ENCODE measurements at places on chromosomes 12 and 14.

DNA sequence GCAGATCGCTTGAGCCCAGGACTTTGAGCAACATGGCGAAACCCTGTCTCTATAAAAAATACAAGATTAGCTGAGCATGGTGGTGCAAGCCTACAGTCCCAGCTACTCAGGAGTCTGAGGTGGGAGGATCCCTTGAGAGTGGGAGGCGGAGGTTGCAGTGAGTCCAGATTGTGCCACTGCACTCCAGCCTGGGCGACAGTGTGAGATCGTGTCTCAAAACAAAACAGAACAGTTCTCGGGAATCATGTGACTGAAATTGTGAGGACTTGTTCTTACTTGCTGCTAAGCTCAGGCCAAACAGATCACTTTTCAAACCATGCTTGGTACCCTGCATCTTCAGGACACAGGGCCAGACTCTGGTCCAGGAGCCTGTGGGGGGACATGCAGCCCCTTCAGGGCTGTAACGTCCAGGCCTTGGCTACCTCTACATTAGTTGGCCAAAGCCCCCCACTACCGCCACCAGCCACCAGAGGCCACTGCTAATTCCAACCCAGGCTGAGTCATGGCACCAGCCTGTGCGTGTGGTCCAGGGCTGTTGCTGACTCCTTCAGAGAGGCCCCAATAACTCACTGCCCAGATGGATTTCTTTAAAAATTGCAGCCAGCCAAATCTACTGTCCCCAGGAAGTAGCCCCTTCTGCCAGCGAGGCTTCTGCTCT, 33.4 kb upstream of the SYNDIG1L start:
- peak; percentile 55 for DNase-seq

GRCh38 chr12:127162902-127163301, 1104.1 kb upstream of the TMEM132C start:
- DNase-seq, result peak; percentile 77

- no peak for DNase-seq
These were observed 19.5 kb upstream of the GOLGA5 start for GRCh38 chr14:92774572-92774971.

GRCh38 chr14:96445844-96446710, 54.1 kb downstream of the AK7 start:
- no peak for DNase-seq

GRCh38 chr12:125210104-125210755, 145.0 kb downstream of the AACS start:
- DNase-seq, result no peak

GRCh38 chr14:54857830-54858269, 44.8 kb downstream of the GCH1 start:
- no peak for DNase-seq

GRCh38 chr14:85444635-85445034, 85.3 kb upstream of the FLRT2 start:
- DNase-seq, result peak; percentile 47

DNA sequence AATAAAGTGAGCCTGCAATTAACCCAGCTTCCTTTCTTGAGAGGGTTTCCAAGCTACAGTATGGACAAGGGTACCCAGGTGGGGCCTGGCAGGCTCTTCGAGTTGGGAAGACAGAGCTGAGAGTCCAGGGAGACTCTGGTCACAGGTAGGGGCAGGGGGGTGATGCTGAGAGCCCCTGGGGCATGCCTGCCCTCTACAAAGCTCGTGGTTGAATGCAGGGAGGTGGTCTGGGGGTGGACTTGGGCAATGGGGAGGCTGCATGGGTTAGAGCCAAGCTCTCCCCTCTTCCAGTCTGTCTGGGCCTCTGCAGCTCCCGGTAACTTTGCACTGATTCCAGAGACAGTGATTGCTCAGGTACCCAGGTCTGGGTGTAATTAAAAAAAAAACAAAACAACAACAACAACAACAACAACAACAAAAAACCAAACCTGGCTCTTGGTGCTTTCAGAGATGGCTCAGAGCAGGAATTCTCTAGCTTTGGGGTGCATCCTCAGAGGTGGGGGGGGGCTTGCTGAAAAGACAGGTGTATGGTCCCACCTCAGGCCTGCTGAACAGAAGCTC, 30.8 kb upstream of the PPP2R5C start:
- no peak for DNase-seq

- no peak for DNase-seq
These were observed 59.2 kb downstream of the EGLN3 start for GRCh38 chr14:33891700-33892099.

DNA sequence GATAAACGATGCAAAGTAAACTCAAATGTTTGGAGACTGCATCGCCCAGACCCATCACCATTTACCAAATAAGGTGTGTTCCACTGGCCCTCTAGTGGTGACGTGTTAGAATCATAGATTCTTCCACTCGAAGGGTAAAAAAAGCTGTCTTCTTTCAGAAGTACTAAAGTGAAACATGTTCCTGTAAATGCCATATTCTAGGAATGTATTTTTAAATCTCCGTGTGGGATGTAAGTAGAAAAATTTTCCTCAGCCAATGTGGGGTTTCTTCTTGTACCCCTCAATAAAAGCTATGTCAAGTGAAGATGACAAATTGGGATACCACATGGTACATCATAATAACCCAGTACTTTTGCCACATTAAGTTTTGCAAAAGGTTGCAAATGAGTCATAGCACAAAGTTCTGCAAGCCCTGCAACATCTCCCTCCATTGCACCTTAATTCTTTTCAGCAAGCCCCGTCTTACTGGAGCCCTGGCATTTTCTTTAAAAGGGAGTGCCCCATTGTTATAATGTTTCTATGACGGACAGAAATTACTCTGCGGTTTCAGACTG, 100.8 kb downstream of the CCER1 start:
- peak; percentile 50 for DNase-seq

- DNase-seq, result peak; percentile 57
These were observed 24.8 kb downstream of the IL26 start for GRCh38 chr12:68200854-68201253.

DNA sequence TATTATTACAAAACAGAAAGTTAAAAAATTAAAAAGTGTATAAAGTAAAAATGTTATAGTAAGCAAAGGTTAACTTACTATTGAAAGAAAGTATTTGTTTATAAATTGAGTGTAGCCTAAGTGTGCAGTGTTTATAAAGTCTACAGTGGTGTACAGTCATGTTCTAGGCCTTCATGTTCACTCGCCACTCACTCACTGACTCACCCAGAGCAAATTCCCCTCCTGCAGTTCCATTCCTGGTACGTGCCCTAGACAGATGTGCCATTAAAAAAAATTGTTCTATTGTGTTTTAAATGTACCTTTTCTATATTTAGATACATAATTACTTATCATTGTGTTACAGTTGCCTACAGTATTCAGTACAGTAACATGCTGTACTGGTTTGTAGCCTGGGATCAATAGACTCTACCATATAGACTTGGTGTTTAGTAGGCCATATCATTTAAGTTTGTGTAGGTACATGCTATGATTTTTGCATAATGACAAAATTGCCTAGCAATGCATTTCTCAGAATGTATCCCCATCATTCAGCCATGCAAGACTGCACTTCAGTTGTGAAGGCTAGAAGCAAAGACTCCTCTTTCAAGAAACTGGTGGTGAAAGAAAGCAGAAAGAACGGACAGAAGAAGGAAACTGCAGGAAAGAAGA, 100.6 kb downstream of the DACT1 start:
- DNase-seq, result peak; percentile 94

DNA sequence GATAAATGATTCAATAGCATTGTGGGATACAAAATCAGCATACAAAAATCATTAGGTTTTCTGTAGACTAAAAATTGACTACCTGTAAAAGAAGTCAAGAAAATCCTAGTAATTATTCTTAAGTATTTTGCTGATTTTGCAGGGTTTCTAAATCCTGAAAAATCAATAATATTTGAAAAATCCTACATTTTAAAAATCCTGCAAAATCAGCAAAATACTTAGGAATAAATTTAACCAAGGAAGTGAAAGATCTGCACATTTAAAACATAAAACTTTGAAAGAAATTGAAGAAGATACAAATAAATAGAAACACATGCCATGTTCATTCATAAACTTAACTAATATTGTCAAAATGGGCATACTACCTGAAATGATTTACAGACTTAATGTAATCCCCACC, 517.7 kb downstream of the RERGL start:
- no peak for DNase-seq

- no peak for DNase-seq
These were observed 52.1 kb downstream of the LRCOL1 start for GRCh38 chr12:132558042-132558856.

DNA sequence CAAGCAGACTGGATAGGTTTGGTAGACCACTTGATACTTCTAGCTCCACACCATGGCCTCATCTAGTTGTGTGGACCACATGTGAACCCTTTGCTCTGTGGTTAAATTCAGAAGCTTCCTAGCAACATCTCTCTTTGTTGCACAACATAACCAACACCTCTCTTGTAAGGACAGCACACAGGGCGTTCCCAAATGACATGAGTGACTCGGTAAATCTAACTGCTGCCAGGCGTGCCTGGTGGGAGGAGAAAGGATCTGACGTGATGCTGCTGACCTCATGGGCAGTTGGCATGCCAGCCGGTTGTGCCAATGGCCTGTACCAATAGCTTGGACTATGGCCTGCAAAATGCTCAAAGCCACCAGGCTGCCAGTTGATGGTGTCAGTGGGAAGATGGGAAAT, 93.8 kb downstream of the CPSF2 start:
- no peak for DNase-seq

- DNase-seq, result no peak
These were observed 1330.7 kb upstream of the TMEM132C start for GRCh38 chr12:126936181-126936851.

GRCh38 chr14:34857689-34858449, 17.3 kb downstream of the BAZ1A start:
- DNase-seq, result no peak

DNA sequence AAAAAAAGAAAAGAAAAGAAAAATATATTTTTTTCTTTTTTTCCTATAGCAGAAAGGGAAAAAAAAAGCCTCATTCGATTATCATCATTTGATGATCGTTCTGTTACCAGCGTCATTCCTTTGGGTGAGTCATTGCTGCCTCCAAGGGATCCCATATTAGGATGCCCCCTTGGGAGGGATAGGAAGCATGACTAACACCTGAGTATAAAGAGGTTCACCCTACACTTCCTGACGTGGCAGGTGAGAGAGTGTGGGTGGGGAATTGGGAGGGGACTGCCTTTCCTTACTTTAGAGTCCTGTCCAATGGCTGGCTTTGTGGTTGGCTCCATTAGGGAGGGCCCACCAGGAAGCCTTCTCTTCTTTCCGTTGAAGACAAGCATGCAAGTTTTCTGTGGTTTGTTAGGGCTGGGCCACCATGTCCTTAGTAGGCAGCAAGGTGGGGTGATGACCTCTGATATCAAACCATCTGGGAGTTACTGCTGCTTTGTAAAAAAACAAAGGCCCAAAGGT, 56.1 kb upstream of the FUT8 start:
- DNase-seq, result peak; percentile 95

DNA sequence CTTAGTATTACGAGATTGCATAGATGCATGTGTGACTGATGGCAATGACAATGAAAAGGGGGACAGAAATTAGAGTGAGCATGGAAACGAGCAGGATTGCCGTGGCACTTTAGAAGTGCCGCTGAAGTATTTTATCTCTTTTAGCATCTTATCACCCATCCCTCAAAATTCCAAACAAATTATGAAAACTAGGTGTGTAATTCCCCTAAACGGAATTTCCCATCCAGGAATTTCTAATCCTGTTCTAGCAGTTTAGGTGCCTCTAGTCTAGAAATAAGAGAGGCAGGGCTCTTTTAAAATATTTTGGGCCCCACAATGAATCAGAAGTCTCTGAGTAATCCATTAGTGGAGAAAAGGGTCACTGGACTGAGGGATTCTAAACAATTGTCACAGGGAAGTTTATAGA, 947 bp downstream of the TMEM52B start:
- DNase-seq, result peak; percentile 36

- DNase-seq, result no peak
These were observed 236.5 kb downstream of the DPF3 start for GRCh38 chr14:72657214-72657921.

DNA sequence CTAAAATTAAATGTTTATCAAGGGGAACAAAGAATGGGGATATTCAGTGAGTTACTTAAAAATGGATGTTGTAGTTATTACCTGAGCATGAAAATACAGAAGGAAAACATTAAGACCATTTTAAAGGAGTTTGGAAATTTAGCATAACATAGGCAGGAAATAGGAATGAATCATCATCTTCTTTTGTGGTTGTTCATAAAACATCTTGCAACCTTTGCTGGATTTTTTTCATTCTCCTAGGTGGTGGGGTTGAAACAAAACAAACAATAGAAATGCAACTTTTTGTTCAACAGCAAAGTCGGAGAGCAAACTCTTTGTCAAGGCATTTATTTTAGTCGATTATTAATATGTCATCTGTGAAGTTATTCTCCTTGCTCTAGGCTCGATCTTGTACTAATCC, 275.1 kb downstream of the IPO8 start:
- peak; percentile 40 for DNase-seq

- peak; percentile 33 for DNase-seq
These were observed 25.7 kb downstream of the SPTSSA start for GRCh38 chr14:34436118-34436905.

- DNase-seq, result peak; percentile 15
These were observed 30.3 kb downstream of the DEGS2 start for GRCh38 chr14:100129161-100129589.

DNA sequence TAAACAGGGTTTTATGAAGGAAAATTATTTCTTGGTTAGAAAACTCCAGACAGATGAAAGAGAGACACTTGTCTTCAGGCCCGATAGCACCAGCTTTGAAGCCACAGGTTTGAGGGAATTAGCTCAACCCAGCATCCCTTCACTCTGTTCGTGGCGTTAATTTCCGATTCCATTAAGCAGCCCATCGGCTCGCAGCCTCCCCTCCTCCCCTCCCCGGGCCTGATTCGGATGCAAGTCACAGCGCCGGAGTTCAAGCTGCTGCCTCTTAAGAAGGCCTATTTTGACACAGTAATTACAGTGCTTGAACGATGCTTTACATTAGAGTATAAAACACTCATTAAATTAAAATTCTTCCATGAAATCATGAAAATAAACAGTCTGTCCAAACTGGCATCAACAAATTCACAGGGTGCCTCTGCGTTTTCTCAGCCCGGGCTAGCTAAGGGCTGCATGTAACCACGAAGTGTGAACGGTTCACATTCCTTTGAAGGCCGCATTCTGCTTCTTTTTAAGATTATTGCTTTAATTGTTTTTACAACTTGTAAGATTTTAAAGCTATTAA, 145.8 kb downstream of the DICER1 start:
- DNase-seq, result no peak

GRCh38 chr12:75738486-75738885, 227.1 kb upstream of the KRR1 start:
- no peak for DNase-seq

- DNase-seq, result no peak
These were observed 9.5 kb downstream of the ETFBKMT start for GRCh38 chr12:31669020-31669419.

DNA sequence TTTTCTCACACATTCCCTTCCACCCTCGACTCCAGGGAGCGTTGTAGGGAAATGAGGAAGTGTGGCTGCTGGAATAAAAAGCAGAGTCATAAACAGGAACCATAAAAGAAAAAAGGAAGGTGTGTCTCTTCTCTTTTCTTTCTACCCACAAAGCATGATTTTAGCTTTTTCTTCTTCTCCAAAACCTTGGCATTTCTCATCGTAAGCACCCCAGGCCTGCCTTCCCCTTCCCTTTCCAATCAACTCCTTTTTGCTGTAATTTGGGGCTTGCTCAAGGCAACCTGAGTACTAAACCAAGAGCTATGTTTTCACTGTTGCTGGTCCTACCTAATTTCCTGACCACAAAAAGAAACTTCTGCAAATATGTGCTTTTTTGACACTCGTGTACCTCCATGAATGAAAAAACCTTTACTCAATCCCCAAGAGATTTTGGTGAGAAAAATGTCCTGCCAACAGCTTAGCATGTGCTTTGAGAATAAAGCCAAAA, 9.2 kb downstream of the PLBD1 start:
- no peak for DNase-seq

Data from fibroblast of skin of right biceps (primary cell).